ENCODE measurements at places on chromosomes 4 and X.

DNA sequence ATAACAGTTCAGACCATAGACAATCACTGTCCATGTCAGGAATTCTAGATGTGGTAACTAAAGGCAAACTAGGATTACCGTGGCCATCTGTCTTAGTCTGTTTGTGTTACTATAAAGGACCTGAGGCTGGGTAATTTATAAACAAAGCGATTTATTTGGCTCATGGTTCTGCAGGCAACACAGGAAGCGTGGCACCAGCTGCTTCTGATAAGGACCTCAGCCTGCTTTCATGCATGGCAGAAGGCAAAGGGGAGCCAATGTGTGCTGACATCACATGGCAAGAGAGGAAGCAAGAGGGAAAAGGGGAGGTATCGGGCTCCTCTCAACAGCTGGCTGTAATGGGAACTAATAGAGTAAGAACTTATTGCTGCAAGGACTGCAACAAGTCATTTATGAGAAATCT, 376.7 kb downstream of the GPM6A start:
- no peak for DNase-seq

- peak; percentile 32 for DNase-seq
These were observed 10.4 kb upstream of the PPP3CA start for GRCh38 chr4:101357751-101358150.

GRCh38 chr4:75881476-75881875, 20.8 kb downstream of the PPEF2 start:
- no peak for DNase-seq

- DNase-seq: no peak
These were observed 238.1 kb downstream of the SPOCK3 start for GRCh38 chr4:166996216-166996615.

All from cardiac fibroblast (primary cell).